ENCODE measurements at places on chromosomes 3 and 15.
A peak's percentile ranks its signal among the peaks of the same experiment; 100 is the strongest.

- no peak for DNase-seq
Measured at GRCh38 chr3:149934524-149934923, 36.2 kb downstream of the PFN2 start.

GRCh38 chr3:56753206-56753820, 48.4 kb downstream of the ARHGEF3 start:
- no peak for DNase-seq

DNA sequence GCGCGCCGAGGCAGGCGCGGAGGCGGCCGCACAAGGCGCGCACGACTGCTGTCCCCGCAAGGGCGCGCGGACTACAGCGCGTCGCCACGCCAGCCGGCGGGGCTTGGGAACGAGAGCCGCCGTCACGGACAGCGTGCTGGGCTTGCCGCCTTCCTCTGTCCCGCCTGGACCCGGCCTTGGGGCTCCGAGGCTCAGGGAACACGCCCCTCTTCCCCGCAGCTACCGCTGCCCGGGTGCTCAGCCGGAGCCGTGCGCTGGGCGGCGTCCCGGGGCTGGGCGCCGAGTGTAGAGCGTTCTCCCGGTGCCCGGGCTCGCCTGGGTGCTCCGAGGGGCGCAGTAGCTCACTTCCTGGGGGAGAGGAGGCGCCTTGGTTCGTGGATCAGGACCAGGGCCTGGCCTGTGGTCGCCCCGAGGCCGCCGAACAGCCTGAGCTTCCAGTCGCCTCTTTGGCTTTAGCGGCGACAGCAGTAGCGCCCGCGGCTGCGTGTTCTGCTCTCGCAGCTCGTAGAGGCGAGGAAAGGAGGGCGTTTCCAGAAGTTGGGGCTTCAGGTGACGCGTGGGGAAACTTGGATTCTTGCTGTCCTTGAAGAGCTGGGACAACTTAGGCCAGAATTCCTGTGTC, 226.7 kb upstream of the C2CD4B start:
- DNase-seq = peak; percentile 73

- DNase-seq = peak; percentile 77
Measured at GRCh38 chr15:67063689-67064606, 1.5 kb upstream of the SMAD3 start.

DNA sequence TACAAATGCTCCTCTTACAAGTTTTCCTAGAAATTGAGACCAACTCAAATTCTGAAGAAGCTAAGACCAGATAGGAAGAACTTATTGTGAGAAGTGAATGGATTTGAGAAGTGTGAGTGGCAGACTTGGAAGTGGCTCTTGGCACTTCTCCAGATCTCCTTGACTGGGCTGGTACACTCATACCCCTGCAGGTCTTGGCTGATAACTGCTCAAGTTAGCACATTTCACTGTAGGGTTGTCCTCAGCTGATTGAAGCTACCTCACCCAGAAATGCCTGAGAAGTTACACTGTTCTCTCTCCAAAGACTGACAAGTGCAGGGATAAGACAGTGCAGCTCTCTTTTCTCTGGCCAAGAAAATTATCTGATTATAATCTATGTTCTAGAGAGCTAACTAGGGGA, 16.5 kb upstream of the CLDN1 start:
- DNase-seq = no peak

DNA sequence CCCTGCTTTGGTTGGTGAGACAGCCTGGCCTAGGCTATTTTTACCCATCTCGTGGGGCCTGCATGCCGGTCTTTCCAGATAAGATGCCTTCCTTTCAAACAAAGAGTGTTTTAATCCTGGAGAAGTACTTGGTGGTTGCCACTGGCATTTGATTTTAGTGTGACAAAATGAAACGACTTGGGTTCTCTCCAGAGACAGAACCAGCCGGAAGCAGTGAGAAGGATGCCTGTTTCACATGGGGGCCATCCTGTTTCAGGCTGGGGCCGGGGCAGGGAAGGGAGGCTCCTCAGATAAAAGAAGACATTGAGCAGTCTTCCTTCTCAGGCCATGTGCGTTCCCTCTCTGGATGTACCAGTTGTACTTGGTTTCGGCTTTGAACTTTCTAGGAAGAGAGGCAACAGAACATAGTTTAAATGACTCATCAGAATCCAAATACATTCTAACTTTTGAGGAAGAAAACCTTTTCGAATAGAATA, 74.9 kb downstream of the TOP2B start:
- no peak for DNase-seq

- DNase-seq = no peak
Measured at GRCh38 chr15:62337934-62338333, 172.8 kb upstream of the C2CD4B start.

- no peak for DNase-seq
Measured at GRCh38 chr3:161305095-161305991, 66.0 kb downstream of the SPTSSB start.

- no peak for DNase-seq
Measured at GRCh38 chr3:82004266-82004665, 242.8 kb upstream of the GBE1 start.

DNA sequence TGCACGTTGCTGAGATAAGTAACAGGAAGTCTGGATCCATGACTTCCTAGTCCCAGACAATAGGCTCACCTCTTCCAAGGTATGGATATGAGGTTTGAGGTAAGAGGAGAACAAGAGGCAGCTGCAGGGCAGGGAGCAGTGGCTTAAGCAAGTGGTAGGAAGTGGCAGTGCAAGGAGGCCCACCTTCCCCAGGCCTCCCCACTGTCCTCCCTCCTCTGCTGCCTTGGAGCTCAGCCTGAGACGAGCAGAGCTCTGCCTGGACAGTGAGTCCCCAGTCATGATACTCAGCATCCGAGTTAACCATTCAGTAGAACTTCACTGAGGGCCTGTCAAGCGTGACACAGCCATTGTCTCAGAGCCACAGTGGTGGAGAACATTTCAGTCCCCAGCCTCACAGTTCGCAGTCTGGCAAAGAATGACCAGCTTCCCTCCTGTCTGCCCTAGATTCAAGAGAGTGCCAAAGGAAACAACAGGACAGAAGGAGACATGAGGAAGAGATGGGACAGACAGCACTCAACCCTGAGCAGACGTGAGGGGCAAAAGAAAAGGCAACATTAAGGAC, 41.4 kb upstream of the BOC start:
- DNase-seq = no peak

- DNase-seq = peak; percentile 57
Measured at GRCh38 chr3:65953301-65953812, 85.4 kb downstream of the MAGI1 start.

GRCh38 chr3:46926871-46927717, 49.5 kb downstream of the CCDC12 start:
- DNase-seq = no peak

Measured in H1 (cell line).